ENCODE measurements at places on chromosomes 3 and 15.

DNA sequence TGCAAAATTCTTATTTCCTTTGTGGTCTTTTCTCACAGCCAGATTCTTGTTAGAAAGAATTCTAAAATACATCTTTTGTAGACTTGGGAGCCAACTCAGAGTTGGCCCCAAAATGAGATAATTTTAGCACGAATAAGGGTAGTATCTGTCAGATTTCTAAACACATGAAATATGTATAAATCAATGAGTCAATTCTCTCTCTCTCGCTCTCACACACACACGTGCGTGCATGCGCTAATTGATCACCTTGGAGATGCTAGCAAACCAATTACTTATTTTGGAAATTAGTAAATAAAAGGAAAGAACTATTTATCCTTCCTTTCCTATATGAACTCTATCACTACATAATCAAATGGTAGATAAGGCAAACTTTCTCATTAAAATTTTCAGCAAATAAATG lies 32.9 kb upstream of the PIK3R4 start:
- no peak for DNase-seq

DNA sequence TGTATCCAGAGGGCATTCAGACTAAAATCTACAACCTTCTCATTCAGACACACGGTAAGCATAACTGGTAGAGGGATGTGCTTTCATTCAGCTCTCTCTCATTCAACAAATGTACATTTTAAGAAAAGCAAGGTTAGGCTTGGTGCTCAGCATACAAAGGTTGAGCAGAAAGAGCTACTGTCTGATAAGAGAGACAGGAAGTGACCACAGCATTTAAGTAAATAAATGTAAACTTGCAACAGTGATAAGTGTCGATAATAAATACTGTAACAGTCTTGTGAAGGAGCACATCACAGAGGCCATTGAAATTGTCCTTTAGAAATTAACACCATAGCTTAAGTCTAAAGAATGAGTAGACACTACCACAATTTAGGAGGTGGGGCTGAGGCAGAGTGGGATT lies 3.4 kb downstream of the CD96 start:
- no peak for DNase-seq

- no peak for DNase-seq
Measured at GRCh38 chr3:39343076-39343717, 13.7 kb downstream of the CCR8 start.

- no peak for DNase-seq
Measured at GRCh38 chr3:131402391-131403039, 20.9 kb downstream of the NUDT16 start.

DNA sequence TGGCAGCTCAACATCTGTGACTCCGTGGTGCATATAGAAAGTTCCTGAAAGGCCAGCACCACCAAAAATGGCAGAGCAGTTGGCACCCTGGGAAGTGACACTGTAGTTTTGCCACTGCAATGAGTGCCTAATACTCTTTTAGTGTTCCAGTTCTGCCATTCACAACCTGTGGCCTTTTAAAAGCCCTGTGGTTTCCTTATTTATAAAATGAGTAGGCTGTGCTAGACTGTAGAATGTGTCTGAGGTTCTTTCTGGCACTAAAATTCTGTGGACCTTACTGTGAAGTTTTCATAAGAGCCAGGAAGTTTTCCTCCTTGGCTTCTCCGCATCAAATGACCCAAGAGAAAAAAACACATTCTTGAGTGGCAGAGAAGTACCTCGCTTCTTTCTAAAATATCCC lies 74.1 kb downstream of the MME start:
- no peak for DNase-seq

- no peak for DNase-seq
Measured at GRCh38 chr3:19885468-19885867, 48.5 kb downstream of the EFHB start.

GRCh38 chr15:89400782-89401545 lies 66.3 kb upstream of the POLG start:
- DNase-seq: no peak

- no peak for DNase-seq
Measured at GRCh38 chr15:57572468-57572867, 19.2 kb upstream of the MYZAP start.

GRCh38 chr3:45608885-45609284 lies 14.3 kb downstream of the LIMD1 start:
- no peak for DNase-seq

GRCh38 chr3:187186375-187186774 lies 10.9 kb upstream of the RTP1 start:
- no peak for DNase-seq

- DNase-seq: no peak
Measured at GRCh38 chr15:90062462-90062932, 39.8 kb downstream of the IDH2 start.

DNA sequence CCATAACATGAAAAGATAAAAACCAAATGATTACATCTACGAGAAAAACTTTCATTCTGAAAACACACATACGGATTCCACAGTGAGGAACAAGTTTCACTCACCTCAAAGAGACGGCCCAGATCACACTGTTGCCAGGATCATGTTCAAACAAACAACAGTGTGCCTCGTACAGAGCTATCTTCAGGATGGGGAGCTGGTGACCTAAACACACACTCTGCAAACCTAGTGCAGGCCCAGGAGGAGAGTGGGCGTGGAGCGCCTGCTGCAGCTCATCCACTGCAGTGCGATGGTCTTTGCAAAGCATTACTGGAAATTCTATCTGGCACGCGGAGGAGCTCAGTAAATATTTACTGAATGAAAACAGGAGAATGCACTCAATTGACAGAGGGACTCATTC lies 38.5 kb downstream of the TAMM41 start:
- DNase-seq: no peak

- no peak for DNase-seq
Measured at GRCh38 chr15:27671819-27672437, 427.2 kb downstream of the OCA2 start.

GRCh38 chr3:45927881-45928280 lies 15.4 kb upstream of the CXCR6 start:
- DNase-seq: no peak

GRCh38 chr3:9109568-9109914 lies 139.9 kb downstream of the SRGAP3 start:
- no peak for DNase-seq

DNA sequence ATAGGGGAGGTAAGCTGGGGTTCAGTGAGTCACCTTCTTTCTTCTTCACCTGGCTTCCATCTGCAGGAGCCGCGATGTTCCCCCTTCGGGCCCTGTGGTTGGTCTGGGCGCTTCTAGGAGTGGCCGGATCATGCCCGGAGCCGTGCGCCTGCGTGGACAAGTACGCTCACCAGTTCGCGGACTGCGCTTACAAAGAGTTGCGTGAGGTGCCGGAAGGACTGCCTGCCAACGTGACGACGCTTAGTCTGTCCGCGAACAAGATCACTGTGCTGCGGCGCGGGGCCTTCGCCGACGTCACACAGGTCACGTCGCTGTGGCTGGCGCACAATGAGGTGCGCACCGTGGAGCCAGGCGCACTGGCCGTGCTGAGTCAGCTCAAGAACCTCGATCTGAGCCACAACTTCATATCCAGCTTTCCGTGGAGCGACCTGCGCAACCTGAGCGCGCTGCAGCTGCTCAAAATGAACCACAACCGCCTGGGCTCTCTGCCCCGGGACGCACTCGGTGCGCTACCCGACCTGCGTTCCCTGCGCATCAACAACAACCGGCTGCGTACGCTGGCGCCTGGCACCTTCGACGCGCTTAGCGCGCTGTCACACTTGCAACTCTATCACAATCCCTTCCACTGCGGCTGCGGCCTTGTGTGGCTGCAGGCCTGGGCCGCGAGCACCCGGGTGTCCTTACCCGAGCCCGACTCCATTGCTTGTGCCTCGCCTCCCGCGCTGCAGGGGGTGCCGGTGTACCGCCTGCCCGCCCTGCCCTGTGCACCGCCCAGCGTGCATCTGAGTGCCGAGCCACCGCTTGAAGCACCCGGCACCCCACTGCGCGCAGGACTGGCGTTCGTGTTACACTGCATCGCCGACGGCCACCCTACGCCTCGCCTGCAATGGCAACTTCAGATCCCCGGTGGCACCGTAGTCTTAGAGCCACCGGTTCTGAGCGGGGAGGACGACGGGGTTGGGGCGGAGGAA lies 2.6 kb downstream of the ISLR2 start:
- no peak for DNase-seq

DNA sequence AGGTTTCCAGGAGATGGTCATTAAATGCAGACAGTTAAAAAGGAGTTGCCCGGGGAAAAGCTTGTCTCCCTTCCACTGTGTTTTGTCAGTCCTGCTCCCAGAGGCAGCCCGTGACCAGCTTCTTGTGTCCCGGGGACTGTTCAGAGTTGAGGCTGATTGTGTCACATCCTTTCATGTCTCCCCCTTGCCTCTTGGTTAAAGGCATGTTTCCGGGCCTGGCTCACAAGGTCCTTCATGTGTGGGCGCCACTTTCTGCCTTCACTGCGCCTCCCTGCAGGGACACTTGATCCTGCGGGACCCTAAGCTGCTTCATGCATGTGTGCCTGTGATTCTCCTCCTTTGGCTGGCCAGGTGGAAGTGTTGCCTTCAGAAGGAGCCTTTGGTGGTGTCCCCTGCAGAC lies 9.2 kb downstream of the CHCHD6 start:
- DNase-seq: no peak

DNA sequence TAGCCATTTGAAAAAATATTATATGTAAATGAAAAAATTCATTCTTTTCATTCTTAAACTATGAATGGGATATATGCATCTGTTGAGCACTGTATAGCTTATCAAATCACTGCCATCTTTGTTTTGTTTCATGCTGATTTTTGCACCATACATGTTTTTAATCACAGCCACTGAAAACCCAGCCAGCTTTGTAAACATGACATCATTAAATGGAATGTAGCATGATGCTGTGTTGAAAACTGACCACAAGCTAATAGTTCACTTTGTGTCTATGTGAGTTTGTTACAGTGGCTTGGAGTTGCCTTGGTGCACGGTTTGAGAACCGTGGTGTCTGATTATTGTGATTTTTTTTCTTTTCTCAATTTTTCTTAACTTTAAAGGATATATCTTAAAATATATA lies 75.7 kb downstream of the GMPS start:
- DNase-seq: no peak

DNA sequence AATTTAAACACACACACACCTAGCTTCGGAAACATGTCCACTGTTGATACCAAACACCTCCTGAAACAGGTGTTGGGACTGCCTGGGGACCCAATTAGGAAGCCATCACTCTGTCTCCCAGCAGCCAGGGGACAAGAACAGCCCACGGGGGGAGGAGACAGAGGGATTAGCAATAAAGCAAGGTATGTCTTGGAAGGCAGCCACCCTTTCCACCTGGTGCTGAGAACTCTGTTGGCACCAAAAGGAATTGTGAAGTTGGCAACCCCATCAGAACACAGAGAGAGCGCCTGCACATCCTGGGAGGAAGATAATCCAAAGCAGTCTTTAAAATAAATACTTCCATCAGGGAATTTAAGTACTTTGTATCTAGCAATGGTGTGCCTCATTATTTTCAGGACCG lies 111.0 kb downstream of the ADAMTS17 start:
- DNase-seq: no peak
